GM12892 (cell line): ENCODE measurements at places on chromosomes 1 and 21.

- DNase-seq, result no peak
Measured at GRCh38 chr1:13754510-13755103, 54.6 kb downstream of the PRDM2 start.

GRCh38 chr1:210882414-210883221 lies 251.3 kb downstream of the KCNH1 start:
- DNase-seq, result no peak

- no peak for DNase-seq
Measured at GRCh38 chr1:197961449-197961848, 44.3 kb downstream of the LHX9 start.

- no peak for DNase-seq
Measured at GRCh38 chr1:180157576-180158057, 2.9 kb downstream of the QSOX1 start.

DNA sequence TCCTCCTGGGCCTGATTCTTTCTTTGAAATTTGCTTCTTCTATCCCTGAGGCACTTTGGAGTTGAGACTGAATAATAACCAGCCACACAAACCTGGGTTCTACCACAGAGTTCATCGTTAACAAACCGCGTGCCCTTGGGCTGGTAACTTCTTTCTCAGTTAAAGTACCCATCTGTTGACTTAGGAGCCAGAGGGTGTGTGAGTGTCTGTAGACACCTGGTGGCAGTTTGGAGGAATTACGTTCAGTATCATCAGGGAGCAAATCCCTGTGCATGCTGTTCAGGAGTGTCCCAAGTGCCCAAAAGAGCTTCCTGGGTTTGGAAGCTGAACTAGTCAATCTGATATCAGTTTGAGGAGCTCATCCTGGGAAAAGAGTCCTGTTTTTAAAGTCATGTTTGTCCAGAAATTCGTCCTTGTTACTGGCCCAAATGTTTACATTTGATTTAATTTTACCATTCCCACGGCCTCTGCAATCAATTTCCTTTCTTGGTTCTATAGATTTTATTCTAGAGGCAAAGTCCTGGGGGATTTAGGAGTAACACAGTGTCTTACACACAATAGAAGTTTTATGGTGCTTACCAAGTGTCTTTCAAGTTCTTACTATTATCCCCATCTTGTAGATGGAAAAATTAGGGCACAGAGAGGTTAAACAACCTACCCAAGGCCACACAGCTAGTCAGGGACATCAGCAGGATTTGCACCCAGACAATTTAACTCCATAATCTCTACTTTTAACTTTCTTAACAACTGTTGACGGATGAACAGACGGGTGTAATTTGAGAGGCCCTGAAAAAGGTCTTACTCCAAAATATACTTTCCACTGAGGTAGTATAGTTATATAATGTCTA lies 26.7 kb upstream of the RPTN start:
- DNase-seq, result no peak

DNA sequence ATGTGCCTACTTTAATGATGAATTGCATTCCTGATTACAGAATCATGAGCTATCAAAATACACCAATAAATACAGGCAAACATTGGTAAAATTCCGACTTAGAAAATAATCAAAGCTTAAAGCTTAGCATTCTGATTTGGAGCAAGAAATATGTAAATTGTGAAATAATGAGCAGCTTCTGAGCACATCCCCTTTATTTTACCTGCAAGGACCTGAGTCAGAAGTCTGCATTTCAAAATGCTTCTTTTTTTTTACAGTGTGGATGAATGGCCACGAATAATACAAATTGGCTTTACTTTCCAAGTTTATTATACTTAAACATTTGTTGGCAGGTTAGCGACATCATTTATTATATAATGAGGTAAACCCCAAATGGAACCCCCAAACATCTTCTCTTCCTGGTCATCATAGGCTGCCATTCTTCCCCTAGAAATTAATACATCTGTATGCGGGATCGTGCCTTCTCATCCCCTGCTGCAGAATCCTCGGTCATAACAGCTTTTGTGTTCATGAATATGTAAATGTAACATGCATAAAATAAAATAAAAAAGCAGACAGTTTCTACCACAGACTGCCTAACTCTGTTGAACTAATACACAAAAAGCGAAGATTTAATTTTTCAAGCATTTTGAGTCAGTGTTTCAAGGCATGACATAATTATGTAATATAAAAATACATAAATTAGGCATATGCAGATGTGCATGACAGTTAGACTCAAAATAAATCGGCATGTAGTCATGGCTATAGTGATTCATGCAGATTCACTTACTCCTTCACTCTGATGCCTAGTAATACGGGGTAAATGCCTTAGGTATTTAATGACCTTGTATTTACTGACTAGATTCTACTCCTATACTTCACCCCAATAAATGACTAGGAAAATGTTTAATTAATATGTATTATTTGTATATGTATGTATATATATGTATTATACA lies 339.7 kb downstream of the USP25 start:
- no peak for DNase-seq

DNA sequence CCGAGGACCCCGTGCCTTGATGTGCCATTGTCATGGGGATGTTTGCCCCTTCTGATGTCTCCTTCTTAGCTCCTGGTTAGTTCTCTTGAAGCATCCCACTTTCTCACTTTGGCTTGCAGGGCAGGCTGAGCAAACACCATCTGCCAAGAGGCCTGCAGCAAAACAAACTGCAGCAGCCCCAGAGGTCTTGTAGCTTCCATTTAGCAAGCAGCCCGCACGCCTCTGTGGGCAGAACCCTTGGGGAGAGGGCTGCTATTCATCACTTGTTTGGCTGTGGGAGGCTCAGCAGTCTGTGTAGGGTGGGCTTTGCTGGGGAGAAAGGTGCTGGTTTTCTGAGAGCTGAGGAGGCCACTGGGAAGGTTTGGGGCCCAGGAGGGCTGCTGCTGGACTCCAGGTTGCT lies 56.7 kb downstream of the KCNC4 start:
- no peak for DNase-seq
